ENCODE measurements at places on chromosomes 3 and 15.

DNA sequence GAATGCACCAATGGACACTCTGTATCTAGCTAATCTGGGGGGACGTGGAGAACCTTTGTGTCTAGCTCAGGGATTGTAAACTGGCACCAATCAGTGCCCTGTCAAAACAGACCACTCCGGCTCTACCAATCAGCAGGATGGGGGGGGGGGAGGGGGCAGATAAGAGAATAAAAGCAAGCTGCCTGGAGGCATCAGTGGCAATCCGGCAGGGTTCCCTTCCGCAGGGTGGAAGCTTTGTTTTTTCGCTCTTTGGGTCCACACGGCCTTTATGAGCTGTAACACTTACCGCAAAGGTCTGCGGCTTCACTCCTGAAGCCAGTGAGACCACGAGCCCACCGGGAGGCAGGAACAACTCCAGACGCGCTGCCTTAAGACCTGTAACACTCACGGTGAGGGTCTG, 827.1 kb downstream of the PLOD2 start:
- no peak for DNase-seq

DNA sequence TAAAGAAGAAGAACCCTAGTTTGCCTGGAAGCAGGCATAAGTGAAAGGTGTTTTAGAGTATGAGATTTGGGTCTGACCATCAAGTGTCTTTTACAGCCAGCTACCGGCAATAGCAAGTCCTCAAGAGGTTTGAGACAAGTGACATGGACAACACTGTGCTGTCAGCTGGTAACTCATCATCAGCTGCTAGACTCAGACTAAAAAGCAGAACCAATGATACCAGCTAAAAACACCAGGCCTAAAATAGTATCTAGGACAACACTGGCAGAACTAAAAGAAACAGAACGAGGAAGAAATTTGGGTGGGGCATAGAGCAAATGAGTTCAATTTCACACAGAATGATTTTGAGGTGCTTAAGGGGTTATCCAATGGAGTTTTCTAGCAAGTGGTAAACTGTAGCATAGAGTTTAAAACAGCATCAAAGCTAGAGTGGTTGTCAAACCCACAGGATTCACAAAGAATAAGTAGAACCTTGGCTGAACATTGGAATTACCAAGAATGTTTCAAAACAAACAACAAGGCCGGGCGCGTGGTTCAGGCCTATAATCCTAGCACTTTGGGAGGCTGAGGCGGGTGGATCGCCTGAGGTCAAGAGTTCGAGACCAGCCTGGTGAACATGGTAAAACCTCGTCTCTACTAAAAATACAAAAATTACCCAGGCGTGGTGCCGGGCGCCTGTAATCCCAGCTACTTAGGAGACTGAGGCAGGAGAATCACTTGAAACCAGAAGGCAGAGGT, 3.9 kb downstream of the CIAO2A start:
- DNase-seq: no peak

GRCh38 chr3:11522953-11523571, 120.7 kb downstream of the VGLL4 start:
- DNase-seq: no peak

DNA sequence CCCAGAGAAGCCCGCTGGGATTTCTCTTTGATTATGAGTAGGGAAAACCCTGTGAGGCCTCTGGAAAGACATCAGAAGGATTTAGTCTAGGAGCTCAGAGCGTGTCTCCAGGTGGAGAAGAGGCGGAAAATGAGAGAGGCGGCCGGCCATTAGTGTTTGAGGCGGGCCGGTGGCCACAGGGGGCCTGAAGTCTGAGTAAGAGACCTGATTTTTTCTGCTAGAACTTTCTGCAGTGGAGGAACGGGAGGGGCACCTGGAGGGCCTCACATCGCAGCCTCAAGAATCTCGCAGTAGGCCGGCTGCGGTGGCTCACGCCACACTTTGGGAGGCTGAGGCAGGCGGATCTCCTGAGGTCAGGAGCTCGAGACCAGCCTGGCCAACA, 28.5 kb downstream of the KLHDC8B start:
- no peak for DNase-seq

DNA sequence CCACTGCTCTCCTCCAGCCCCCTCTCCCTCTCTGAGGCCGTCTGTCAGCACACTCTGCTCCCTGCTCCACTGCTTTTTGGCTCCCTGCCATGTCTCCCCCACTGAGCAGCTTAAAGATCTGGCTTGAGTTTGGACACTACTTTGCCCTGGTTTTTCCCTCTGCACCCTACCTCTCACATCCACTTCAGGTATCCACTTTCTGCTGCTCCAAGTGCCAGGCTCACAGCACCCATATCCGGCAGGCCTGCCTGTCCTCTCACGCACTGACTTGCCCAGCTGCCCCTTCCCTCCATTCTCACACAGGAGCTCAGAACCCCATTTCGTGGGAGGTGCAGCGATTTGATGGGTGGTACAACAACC, 3.7 kb downstream of the DUOX1 start:
- no peak for DNase-seq

DNA sequence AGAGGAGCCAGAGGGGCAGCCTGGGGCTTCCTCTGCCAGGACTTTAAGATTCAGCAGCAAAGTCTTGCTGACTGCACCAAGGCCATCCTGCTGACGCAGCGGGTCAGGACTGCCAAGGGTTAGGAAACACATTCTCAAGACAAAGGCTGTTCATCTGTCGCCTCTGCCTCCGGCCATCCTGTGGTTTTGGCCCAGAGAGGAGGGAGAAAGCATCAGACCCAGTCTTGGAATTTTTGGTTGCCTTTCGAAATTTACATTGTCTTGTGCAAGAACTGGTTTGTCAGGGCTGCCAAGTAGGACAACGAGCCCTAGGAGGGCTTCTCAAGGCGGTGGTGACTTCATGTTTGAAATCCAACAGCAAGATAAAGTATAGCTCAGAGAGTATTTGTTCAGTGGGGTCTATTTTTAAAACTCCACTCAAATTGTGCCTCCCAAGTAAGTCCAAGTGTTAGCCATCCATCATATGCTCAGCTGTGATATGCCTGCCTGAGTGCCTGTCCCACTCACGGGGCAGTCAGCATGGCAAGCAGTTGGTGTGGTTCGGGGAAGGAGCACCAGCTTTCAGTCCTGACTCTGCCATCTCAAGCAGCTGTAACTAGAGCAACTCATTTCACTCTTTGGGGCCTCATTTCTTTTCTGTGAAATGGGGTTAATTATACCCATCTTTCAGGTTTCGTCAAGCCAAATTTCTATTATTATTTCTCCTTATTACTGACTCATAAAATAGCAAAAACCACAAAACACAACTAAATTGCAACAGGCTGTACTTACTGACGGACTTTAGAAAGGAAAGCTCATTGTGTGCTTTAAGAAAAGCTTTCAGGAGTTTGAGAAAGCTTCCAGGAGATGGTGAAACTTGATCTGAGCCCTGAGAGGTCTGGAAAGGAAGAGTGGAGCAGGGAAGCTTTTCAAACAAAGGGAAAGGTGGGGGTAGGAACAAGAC, 42.4 kb upstream of the RHO start:
- DNase-seq: no peak

DNA sequence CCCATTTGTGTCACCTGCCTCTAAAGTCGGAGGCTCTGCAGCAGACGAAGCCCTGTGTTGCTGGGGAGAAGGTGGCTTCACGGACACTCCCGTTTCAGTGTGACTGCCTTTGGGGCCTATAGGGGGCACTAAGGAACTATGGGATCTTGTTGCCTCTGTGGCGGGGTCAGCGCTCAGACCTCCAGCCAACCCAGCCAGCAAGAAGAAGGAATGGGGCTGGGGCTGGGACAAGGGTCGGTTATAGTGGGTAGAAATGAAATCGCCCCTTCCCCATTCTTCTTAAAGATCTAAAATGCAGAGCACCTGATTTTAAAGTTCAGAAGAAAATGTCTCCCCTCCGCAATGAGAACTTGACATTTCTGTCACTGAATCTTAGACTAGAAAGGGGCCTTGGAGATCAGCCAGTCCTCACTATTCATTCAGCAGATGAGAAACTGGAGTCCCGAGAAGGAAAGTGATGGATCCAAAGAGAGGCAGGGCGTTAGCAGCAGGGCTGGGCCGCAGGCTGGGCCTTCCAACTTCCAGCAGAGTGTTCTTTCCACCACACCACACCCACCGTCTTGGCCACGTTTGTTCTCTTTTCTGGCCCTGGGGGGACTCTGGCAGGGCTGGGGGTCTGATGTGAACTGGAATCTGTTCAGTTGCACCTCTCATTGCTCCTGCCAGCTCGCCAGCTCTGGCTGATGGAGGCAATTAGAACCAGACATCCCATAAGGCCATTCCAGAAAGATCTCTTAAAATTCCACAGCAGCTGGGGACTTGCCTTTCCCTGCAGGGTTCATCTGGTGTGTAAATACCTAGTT, 195.4 kb downstream of the OPA1 start:
- DNase-seq: no peak

- DNase-seq: no peak
Observed at GRCh38 chr15:57133127-57133968, 214.9 kb downstream of the TCF12 start.

DNA sequence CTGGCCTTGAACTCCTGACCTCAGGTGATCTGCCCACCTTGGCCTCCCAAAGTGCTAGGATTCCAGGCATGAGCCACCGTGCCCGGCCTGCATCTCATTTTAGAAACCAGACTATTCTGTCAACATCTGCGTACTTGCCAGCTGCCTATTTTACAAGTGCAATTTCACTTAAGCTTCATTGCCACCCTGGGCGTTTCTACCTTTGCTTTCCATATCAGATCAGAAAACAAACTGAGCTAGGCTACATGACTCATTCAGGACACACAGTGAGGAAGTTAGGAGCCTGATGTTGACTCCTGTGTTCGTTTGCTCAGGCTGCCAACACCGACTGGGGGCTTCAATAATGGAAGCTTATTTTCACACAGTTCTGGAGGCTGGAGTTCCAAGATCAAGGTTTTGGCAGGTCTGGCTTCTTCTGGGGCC, 42.3 kb upstream of the KLHL25 start:
- DNase-seq: no peak

DNA sequence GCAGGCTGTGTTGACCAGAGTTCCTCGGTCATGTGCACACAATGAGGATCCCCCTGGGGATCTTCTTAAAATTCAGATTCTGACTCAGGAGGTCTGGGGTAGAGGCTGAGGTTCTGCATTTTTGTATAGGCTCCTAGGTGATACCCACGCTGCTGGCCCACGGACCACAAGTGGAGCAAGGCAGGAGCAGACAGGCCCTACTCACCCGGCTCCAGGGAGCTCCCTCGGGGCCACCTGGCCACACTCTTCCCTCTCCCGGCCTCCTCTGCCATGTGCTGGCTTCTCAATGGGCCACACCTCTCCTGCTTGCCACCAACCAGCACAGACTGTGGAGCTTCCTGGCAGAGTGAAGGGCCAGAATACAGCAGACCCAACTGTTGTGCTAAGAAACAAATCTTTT, 23.9 kb downstream of the GP9 start:
- DNase-seq: no peak

- DNase-seq: no peak
Observed at GRCh38 chr15:100588638-100589242, 13.2 kb downstream of the LINS1 start.

DNA sequence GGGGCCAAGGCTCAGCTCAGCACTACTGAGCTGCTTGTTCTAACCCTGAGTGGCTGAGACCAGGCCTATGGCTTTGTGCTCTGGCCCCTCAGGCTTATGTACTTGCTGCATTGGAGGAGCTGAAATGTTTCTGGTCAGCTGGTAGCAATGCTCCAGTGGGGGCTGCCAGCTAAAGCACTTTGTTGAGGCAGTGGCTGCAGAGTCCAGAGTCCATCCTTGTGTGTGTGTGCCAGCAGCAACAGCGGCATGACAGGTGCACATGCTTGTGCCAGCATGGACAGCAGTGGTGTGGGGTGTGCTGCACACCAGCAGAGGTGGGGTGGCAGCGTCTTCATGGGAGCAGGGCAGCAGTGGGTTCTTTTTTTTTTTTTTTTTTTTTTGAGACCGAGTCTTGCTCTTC, 169.1 kb downstream of the VPS8 start:
- no peak for DNase-seq

- no peak for DNase-seq
Observed at GRCh38 chr3:197752107-197752506, 2.4 kb downstream of the FYTTD1 start.

DNA sequence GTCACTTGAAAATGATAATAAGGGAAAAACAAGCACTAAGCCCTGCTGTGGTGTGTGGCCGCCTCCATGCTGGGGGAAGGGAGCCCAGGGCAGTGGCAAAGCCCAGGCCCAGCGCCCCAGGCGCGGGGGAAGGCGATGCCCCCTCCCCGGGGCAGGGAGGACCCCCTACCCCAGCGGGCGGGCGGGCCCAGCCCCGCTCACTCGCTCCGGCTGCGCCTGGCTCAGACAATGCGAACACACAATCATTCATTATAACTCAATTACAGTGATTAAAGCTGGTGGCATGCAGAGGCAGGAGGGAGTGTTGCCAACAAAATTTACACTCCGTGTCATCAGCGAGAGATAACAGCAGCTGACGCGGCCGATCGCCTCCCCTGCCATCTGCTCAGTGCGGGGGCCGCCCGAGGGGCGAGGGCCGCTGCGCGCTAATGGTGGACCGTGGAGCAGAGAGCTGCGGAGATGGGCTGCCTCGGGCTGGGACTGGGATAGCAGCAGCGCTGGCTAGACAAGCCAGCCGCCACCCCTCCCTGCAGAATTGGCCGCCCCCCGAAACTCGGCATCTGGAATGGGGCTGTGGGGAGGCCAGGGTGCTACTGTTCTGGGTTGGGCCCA, 64.1 kb downstream of the TLE3 start:
- DNase-seq: no peak

DNA sequence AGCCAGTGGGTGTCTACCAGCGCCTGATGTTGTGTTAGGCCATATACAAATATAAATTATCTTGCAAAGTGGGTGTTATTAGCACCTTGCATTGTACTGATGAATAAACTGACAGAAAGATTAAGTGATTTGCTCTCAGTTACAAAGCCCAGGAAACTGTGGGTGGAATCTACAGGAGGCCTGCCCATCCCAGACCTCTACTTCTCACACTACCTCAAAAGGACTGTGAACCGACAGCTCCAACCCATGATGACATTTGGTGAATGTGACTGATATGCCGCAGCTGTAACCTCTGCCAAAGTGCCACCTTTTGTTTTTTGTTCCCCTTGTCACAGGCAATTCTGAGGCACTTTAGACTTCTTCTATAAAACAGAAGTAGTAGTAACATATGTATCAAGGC, 43.7 kb upstream of the KCNMB2 start:
- DNase-seq: no peak

GRCh38 chr15:30962659-30963058, 28.8 kb downstream of the MTMR10 start:
- DNase-seq: no peak

DNA sequence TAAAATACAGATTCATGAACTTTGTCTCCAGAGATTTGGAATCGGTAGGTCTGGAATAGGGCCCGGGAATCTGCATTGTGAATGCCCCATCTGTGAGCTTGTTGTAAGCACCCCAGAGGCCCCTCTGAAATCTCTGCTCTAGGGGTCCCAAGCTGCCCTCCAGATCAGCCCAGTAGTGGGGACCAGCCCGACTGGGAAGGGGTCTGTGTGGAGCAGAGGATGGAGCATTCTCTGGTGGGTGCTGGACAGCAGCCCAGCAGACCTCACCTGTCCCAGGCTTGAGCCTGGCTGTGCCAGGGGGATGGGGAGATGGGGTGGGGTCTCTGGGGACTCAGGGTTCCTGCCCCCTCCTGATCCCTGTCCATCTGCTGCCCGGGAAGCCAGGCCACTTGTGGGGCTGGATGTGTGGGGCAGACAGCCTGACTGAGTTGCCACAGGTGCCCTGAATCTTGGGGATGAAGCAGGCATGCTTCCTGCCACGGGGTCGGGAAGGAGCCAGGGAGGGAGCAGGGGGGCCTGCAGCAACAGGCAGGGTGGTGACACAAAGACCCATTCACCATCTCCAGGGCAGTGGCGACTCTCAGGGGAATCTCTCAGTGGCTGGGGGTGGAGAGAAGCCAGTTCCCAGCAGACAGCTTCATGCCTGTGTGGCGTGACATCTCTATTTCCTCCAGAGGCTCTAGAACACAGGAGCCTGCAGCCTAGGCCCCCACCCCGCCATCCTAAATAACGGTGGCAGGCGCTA, 99.3 kb downstream of the WNT7A start:
- DNase-seq: no peak
